ENCODE measurements at places on chromosomes 2 and 18.

DNA sequence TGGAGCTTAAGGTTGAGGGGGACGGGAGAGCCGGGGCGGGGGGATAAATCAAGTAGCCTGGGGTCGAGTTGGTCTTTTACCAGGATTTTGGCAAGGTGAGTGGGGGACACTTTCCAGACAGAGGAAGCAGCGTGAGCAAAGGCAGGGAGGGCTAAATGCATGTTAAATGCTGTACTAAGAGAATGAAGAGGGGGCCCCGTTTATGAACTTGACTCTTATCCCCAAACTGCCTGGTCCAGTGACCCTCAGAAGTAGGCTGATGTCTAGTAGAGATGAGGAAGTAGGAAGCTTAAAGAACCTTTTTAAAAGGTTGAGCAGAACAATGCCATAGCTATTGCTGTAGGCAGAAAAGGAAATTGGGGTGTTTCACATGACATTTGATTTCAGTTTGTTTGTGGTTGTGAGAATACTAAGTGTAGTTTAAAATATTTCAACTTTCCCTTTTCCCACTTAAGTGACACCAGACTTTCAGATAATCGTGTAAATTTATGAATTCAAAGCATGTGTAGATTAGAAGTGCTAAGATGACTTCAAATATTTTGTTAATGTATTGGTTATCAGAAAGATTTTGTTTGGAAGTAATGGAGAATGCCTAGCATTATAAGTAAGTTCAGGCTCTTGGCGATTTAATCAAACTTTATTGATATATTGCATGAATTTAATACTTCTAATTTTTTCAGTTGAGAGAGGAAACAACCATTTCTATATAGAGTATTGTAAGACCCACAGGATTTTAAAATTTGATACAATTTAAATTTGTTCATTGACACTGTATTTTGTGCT lies 1.8 kb downstream of the REL start:
- peak; percentile 8 for DNase-seq

GRCh38 chr2:135151615-135152014 lies 99.5 kb downstream of the RAB3GAP1 start:
- no peak for DNase-seq

DNA sequence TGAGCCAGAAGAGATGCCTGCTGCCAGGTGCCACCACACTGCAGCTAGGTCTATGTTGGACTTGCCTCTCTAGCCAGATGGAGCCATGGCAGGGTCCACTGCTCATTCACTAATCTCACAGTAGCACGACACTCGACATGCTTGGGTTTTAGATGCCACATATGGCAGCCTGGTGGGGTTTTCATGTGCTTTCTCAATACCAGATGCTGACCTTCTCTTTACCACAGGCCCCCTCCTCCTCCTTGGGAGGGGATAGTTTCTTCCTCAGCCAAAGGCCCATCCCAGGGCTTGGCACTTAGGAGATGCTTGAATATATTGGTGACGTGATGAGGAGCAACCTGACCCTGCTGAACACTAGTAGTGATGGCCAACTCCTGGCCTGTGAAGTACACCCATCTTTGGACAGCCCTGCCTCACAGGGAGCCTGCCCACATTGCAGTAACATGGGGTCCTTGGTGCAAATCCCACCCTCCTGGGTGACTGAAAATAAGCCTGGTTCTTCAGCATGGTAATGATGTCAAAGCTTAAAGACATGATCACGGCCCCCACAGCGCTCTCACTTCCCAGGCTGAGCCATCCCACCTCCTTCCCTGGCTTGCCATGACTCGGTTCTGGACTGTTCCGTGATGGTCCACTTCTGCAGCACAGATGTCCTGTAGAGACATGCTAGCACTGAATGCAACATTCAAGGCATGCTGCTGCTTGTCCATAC lies 227.5 kb downstream of the SH3RF3 start:
- no peak for DNase-seq

DNA sequence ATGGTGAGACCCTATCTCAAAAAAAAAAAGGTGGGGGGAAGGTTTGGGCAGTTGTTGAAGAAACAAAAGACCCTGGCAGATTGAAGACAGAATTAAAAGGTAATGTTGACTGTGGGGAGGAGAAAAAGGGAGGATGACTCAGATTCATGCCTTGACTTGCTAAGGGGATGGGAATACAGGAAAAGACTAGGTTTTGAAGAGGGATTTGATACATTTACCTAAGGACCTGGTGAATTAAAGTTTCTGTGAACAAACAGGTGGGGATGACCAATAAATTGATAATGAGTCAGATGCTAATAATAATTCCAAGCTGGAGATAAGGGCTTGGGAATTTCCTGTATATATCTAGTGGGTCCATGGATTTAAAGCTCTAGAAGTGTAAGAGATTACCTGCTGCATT lies 27.6 kb downstream of the TTR start:
- no peak for DNase-seq

GRCh38 chr2:120741571-120742561 lies 6.2 kb downstream of the GLI2 start:
- DNase-seq, result no peak

DNA sequence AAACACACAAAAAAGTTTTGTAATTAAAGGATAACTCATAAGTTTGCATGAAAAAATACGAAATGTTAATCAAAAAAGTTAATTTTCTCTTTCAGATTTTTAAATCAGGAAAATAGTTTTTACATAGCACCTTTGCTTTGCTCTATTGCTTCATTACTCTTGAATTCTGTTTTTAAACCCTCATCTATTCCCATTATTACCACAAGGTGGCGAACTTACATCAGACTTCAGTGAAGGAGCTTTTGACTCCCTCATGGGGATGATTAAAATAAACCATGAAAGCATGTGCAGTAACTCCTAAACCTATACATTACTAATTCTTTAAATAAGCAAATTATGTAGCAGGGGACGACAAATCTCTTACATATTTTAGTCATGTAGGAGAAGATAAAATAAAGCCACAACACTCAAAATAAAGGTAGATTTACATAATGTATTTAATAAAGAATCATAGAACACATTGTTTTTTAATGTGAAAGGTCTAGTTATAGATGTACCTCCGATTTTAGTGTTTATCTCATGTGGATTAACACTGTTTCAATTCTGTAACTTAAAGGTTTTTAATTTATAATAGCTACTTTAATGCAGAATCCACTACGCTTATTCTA lies 105.2 kb downstream of the NETO1 start:
- no peak for DNase-seq

Measured in stimulated activated CD8-positive, alpha-beta memory T cell treated with anti-CD3 and anti-CD28 coated beads, Interleukin-12 subunit alpha, Interleukin-12 subunit beta, amount 100 ng/mL, for 1 hour (primary cell).